Right ventricle myocardium inferior (tissue), 1 donor: ENCODE measurements at places on chromosomes 2 and 18.
A peak's percentile ranks its signal among the peaks of the same experiment; 100 is the strongest.

- DNase-seq: peak; percentile 64
These were observed 9.9 kb upstream of the KLF11 start for GRCh38 chr2:10033251-10034006.

- no peak for DNase-seq
These were observed 856 bp downstream of the TIA1 start for GRCh38 chr2:70247364-70248180.

DNA sequence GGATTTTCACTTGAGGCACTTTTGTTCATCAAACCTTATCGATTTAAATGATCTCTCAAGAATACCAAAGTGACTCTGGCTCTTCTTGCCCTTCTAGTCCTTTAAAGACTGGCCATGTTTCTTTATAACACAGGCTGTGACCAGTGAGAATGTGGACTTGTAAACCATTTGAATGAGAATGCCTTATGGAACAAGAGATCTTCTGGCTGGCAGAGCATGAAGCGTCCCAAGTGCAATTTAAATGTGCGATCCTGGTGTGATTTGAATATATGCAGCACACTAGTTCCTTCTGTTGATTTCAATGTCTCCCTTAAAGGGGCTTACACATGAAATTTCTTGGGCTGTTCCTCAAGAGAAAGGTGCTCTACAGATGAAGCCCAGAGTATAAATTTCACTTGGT is 262.4 kb upstream of the CCDC68 start:
- no peak for DNase-seq

DNA sequence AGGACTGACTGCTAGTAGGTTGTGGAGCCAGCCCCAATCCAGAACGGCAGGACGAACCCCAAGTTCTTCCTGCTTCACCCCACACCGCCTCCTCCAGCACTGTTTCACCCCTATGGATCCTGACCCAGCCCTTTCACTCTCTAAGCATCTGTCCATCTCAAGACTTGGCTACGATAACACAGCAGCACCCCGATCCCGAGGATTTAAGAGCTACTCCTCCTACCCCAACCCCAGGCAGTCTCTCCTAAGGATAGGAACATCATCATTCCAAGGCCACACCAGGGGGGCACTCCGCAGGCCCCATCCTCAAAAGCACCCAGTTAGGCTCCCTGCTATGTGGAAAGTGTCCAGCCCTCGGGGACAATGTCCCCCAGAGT is 645 bp downstream of the KCTD18 start:
- peak; percentile 68 for DNase-seq

GRCh38 chr2:21422050-21422449 is 298.3 kb downstream of the TDRD15 start:
- no peak for DNase-seq

GRCh38 chr18:14000884-14001283 is 85.5 kb upstream of the MC2R start:
- no peak for DNase-seq

- DNase-seq: no peak
These were observed 177.8 kb upstream of the RGPD4 start for GRCh38 chr2:107648781-107649404.

GRCh38 chr18:75496151-75496550 is 68.6 kb upstream of the SMIM21 start:
- DNase-seq: no peak

GRCh38 chr2:71174207-71174606 is 43.8 kb downstream of the MPHOSPH10 start:
- no peak for DNase-seq

- no peak for DNase-seq
These were observed 299.3 kb upstream of the GYPC start for GRCh38 chr2:126356631-126357030.

DNA sequence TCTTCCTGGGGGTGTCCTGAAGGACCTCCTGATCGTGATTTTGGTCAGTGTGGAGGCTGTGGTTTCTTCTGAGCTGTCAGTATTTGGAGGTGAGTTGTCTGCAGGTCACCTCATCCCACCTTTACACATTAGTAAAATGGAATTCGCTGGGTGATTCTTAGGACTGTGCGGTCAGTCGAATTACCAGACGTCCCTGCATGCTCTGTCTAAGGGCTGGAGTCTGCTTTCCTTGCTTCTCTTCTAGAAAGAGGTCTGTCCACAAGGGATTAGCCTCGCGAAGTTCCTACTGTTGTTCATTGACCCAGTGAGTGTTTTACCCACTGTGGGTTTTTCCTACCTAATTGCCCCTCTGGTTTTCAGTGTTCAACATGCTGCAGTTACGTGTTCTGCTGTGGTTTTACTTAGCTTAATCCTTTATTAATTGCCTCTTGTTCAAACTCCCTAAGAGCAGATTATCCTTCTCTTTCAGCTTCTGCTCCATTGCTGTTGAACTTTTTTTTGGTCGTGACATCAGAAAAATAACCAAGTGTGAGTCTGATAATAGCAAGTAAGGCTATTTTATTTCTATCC is 183.4 kb downstream of the NEDD4L start:
- DNase-seq: no peak

GRCh38 chr18:56545464-56545863 is 92.9 kb downstream of the TXNL1 start:
- no peak for DNase-seq

DNA sequence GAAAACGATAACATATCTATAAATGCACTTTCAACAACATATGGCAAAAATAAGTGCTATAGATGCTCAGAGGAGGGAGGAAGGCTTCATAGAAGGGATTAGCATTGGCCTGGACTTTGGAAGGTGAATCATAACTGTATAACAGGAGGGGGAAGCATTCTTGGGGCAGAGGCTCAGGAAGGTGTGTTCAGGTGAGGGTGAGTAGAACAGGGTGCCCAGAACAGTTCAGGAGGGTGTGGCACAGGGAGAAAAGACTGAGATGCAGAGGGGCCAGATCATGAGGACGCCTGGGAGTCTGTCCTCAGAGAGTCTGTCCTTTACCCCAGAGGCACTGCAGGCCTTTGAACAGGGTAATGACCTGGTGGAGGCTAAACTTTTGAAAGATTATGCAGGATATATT is 29.3 kb upstream of the MEP1B start:
- no peak for DNase-seq

DNA sequence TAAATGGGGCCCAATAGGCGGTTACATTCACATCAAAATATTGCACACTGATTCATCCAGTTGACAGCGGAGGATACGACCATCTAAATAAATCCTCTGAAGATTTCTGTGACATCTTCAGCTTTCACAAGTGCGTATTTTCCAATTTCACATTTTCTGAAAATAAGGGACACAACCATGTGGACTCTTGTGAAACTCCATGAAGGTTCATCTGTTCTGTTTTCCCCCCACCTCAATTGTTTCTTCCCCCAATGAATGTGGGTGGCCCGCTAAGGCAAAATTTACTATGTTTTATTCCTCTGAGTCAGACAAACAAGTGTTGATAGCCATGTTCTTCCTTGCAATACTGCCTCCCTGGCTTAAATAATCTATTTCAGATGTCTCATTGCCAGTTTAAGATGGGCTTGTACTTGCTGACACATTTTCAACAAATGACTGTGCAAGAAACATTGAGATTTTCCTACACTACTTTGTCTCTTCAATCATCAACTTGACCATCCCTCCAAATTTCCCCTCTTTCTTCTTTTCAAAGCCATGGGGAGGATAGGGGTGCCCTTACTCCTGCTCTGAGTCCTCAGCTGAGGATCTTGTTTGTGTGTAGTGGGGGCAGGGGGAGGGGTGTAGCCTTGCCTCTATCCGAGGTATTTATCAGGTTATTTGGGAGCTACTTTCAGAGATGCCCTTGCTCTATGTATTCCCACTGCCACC is 78.2 kb downstream of the BCL11A start:
- no peak for DNase-seq

GRCh38 chr2:158414538-158414937 is 42.0 kb downstream of the CCDC148 start:
- no peak for DNase-seq

DNA sequence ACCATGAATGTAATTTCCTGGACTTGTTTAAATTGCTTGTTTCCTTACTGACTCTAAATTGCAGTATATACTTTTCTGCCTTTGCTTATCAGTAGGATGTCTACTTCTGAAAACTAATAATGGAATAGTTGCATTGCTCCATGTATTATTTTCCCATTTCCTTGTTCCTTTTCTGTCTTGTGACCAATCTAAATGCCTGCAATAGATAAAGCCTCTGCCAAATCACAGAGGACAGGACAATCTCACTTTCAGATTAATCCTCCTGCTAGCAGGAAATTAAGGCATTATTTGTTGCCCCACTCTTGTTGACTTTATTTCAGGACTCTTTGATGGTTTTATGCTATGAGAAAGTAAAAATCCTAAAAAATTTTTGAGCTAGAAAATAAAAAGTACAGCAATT is 4.7 kb upstream of the ESCO1 start:
- no peak for DNase-seq

GRCh38 chr2:234710587-234710986 is 213.7 kb upstream of the ARL4C start:
- no peak for DNase-seq

- DNase-seq: no peak
These were observed 269.5 kb downstream of the NEDD4L start for GRCh38 chr18:58313491-58314032.

DNA sequence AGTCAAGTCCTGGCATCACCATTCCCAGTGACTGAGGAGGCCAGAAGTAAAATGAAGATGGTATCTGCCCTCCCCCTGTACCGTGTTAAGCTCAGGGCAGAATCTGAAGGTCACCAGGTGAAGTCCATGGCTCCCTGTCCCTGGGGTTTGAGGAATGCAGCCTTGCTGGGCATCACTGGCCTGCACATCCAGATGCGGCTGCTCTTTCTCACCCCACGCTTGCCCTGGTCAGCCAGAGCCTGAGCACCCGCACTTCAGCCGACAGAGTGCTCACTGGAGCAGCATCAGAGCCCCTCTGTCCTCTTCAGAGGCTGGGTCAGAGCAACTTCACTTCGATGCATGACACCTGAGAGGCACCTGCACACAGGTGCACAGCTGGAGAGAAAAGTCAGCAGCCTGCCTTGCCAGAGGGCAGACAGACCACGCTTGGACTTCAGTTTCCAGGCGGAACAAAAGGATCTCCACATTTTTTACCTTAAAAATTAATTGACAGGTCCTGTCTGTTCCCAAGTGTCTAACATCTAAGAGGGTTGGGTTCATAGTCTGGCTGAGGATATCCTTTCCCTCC is 267.3 kb downstream of the ANAPC1 start:
- DNase-seq: no peak

GRCh38 chr2:162333968-162334367 is 10.0 kb upstream of the GCA start:
- no peak for DNase-seq

GRCh38 chr2:205629091-205629776 is 53.1 kb upstream of the NRP2 start:
- no peak for DNase-seq

GRCh38 chr18:72161691-72162090 is 382.5 kb downstream of the CBLN2 start:
- DNase-seq: no peak

GRCh38 chr18:77268456-77268855 is 18.8 kb downstream of the GALR1 start:
- DNase-seq: no peak
